ENCODE measurements at places on chromosomes 5 and 9.

GRCh38 chr9:129558063-129558550, 62.8 kb downstream of the C9orf50 start:
- DNase-seq, result no peak

GRCh38 chr9:7862170-7862569, 62.6 kb upstream of the DMAC1 start:
- no peak for DNase-seq

- DNase-seq, result no peak
Observed at GRCh38 chr5:160537116-160537515, 115.5 kb downstream of the PTTG1 start.

DNA sequence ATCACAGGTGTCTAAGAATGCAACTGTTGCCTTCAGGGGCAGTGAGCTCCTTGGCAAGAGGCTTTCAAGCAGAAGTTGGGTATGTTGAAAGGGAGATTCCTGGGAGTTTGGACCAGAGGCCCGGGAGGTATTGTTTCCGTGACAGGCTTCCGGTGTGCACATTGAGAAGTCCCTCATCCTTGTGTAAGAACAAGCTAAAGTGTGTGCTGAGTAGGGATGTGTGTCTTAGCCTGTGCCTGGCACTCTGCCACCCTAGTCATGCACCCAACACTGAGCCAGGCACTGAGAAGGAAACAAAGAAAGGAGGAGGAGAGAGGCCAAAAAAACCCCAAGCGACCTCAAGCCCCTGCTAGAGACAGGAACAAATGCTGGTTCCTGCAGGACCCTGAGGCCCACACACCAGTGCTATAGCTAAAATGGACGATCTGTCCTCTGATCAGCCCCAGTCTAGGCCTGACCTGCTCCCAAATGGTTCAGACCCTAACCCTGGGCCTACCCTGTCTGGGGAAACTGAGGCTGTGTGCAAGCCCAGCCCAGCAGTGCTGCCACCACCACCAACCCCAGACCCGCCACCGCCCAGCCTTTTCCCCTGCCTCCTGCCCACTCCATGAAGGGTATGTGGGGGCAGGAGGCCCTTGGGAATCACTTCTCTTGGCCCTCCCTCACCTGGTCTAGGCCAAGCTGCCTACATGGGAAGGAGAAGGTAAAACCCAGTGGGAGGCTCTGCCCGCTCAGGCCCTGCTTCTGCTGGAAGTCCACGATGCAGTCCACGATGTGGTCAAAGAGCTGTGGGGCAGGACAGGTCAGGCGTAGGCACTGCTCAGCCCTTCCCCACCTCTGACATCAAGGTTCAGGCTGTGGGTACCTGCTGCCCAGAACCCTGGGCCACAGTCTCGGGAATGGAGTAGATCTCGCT, 12.6 kb downstream of the HK3 start:
- DNase-seq, result no peak

DNA sequence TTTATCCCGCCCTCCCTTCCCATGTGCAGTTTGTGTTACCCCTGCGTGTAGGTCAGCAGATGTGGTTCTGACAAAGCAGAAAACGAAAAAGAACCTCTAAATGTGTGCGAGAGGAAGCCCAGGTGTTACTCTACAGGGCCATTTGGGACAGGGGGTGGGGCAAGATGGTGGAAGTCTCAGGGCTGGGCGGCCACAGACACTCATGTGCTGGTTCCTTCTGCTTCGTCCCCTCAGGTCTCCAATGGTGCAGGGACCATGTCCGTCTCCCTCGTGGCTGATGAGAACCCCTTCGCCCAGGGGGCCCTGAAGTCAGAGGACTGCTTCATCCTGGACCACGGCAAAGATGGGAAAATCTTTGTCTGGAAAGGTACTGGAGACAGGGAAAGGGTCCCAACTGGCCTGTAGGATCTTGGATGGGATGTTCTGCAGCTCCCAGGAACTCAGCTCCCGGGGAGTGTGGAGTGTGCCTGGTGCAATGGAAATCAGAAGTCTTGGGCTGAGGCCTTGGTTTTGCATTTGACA, 49.0 kb downstream of the GSN start:
- no peak for DNase-seq

- no peak for DNase-seq
Observed at GRCh38 chr9:127142931-127143464, 20.6 kb upstream of the ANGPTL2 start.

DNA sequence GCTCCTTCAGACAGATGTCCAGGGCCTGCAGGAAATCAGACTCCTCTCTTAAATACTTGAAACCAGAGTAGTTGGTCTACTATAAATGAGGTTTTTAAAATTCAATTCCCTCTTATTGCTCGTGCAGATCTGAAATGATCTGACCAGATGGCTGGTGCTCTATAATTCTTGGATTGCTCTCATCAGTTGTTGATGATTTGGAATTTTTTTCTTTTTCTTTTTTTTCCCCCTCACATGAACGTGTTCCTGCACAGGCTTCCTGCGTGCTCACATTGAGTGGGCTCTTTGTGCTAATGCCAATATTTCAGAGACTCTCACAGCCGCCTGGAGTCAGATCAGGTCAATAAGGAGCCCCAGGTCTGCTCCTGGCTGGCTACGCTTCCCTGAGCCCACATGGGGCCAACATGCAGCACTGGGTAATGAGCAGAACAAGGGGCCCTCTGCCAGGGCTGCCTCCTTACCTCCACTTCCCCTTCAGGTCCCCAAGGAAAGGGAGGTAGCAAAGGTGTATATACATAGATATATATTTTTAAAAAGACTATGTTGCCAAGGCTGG, 82.0 kb downstream of the SIL1 start:
- no peak for DNase-seq

DNA sequence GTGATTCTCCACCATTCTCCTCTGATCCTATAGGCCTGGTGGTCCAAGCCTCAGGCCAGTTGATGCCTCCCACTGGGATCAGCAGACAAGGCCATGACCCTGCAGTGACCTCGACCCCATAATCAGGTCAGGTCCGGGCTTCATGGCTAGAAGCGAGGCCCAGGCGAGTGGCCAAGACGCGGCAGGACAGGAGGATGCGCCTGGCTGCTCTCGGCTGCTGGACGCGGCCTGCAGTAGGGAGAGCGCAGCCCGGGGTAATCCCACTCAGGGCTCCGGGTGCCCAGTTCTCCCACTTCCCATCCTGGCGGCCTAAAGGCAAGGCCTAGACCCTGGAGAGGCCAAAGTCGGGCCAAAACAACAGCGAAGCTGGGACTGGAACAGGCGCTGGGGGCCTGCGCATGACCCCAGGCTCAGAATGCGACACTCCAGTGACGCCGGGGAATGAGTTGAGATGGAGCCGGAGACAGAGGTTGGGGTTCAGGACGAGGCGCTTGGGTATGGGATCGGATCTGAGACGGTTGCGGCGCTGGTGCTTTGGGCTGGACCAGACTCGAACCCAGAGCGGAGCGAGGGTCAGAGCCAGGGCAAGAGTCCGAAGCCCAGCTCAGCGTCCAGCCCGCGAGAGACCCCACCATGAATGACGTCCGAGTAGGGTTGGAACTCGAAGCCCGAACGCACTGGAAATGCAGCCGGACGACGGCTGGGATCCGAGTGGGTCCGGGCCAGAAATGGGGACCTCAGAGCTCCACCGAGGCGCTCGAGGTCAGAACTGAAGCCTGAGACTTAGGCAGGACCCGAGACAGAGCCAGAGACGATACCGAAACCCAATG, 3.2 kb downstream of the LHX6 start:
- DNase-seq, result no peak

- DNase-seq, result no peak
Observed at GRCh38 chr5:111834926-111835599, 78.1 kb upstream of the NREP start.

GRCh38 chr5:5246736-5247135, 106.6 kb downstream of the ADAMTS16 start:
- DNase-seq, result no peak

DNA sequence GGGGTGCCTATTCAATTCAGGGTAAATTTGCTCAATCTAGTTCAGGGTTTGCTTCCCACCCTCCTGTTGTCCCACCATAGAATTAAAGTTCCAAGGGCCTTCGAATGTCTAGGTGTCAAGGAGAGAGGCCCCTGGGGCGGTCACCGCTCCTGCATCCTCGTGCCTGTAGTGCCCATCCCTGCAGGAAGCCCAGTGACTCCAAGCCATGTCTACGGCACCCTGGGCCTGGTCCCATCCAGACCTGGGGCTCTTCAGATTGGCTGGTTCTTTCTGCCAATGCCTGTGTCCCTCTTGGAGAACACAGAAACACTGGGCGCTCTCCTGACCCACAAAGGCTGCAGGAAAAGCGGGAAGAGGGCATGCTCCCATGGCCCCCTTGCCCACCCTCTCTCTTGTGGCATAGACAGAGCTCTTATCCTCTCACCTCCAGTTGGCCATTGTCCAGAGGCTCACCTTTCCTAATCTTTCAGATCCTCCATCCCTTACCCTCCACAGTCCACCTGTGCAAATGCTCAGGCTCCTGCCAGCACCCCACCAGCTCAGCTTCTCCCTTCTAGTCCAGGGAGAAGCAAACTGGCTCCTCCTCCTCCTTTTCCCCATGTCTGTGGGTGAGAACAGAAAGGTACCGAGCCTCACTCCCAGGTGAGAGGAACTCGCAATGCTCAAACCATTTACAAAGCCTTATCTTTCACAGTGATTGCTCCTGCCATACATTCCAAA, 253.0 kb upstream of the IRX2 start:
- no peak for DNase-seq

DNA sequence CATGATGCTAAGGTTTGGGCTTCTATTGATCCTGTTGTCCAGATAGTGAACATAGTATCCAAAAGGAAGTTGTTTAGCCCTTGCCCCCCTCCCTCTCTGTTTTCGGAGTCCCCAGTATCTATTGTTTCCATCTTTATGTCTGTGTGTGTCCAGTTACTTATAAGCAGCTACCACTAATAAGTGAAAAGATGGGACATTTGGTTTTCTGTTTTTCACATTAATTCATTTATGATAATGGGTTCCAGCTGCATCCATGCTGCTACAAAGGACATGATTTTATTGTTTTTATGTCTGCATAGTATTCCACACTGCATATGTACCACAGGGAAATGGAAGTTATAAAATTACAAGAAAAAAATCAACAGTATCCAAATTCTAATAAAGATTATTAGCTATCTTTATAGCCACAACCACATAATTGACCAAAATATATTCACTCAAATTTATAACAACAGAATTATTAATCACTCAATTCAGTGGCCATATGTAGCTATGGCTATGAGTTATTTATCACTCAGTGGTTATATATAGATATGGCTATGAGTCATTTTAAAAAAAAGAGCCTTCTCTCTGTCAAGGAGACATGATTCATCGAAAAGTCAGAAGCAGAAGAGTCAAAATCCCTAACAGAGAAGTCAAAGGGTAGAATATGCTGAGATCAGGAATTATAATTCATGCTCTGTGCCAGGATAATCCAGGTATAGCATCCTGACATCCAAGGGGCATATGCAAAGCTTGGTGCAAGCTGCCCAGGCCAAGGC, 367.5 kb downstream of the DEPDC1B start:
- no peak for DNase-seq

- DNase-seq, result no peak
Observed at GRCh38 chr5:176892663-176893062, 6.5 kb downstream of the HK3 start.
